Left cardiac atrium (tissue), 4 donors: ENCODE measurements at places on chromosomes 1 and 21.
A peak's percentile ranks its signal among the peaks of the same experiment; 100 is the strongest.

DNA sequence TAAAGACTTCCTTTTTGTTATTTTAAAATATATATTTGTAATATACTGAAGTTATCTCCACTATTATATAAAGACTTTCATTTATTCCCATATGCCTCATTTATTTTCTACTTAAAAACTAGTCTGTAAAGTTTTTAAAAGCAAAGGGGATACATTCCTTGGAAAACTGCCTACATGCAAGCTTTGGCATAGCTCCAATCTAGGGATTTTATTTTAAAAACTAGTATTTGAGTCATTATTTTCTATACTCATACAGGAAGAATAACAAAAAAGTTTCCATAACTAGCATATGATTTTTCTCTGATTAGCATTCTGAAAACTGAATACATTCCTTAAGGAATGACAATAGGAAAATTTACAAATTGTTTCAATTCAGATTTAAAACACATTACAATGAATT lies 88.9 kb downstream of the COL24A1 start:
- no peak for DNase-seq

DNA sequence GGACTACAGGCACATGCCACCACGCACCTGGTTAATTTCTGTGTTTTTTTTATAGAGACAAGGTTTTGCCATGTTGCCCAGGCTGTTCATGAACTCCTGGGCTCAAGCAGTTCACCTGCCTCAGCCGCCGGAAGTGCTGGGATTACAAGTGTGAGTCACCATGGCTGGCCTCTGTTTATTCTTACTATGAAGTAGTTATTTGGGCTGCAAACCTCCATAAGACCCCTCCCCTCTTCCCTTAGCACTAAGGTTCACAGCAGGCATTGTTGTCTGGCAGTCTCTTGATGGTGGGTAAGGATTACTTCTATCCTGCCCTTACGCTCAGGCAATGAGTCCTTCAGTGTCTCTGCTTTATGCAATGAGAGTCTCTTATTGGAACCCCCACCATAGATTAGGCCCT lies 51.8 kb downstream of the ANGPTL1 start:
- DNase-seq, result no peak

DNA sequence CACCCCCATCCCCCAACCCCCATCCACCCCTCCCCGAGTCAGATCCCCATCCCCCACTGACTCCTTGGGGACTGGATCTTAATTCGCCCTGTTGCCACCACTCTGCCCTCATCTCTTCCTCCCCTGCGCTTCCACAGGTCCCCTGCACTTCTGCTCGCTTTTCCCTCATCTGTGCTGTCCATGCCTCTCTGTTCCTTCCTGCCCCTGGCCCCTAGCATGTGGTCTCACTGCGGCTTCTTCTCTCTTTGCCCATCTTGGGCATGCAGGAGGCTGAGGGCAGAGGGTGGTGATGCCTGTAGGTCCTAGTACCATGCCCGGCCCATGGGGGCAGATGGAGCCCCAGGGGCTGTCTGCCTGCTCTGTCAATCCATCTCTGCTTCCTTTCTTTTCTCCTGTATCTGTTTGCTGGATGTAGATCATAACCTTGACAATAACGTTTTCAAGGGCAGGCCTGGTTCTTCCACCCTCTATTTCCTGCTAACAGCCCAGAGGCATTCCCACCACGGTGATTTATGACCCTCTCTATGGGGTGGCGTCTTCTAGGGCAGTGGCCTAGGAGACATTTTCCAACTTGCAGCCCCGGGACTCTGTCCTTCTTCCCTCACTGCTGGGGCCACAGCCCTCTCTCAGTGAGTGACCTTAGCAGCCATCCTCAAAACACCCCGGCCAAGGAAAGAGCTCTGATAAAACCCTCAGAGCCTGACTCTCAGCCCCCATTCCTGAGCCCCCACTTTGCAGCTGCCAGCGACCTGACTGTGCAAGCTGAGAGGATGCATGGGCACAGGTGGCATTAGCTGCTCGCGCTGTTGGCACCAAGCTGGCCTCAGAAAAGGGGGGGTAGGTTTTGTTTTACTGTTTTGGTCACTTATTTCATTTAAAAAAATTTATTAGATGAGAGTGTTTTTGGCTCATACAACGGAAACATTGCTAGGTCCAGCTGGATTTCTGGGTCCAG lies 33.9 kb downstream of the TMEM51 start:
- DNase-seq, result no peak

GRCh38 chr21:41399246-41399800 lies 26.7 kb upstream of the MX1 start:
- DNase-seq, result no peak

DNA sequence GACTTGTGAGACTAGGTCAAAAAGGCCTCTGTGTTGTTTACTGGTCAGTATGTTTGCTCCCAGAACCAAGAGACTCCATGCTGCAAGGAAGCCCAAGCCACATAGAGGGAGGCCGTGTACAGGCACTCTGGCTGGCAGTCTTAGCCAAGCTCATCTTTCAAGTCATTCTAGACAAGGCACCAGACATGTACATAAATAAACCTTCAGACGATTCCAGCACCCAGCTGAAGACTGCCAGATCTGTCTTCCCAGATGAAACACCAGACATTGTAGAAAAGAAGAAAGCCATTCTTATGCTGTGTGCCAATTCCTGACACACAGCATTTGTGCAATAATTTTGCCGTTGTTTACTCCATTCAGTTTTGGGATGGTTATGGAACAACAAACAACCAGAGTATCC lies 595.5 kb downstream of the KIF26B start:
- DNase-seq, result no peak

GRCh38 chr1:62457955-62458354 lies 21.1 kb downstream of the USP1 start:
- no peak for DNase-seq

DNA sequence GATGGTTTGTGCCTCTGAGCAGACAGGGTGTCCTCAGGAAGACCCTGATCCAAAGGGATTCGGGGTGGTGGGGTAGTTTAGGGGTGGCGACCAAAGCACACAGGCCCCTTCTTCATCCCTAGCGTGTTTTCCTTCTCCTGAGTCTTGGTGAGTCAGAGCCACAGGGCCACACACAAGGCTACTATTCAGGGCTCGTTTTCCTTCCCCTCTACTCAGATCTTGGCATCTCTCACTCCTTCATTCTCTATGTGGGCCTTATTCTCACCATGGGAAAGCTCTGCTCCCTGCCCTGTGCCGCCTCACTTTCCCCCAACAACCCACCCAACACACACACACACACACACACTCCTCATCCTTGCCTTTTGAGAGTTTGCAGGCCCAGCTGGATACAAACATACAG lies 43.6 kb upstream of the WNT2B start:
- DNase-seq, result no peak

DNA sequence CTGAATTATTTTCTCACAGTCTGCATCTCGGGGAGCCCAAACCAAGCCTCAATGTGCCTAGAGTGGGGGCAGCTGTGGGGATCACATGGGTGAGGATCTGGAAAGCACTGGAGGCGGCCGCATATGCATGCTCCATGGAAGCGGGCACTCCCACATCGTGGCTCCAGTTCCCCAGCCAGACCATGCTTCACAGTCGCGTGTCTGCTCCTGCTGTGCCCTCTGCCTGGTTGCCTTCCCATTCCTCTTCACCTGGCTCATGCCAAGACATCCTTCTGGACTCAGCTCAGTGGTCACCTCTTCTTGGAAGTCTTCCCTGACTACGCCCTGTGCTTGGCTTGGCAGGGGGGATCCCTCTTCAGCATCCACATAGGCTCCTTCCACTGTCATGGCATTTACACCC lies 32.8 kb downstream of the IGSF21 start:
- no peak for DNase-seq

GRCh38 chr1:29304025-29304684 lies 67.8 kb downstream of the PTPRU start:
- DNase-seq, result no peak

GRCh38 chr1:192969091-192969490 lies 90.1 kb downstream of the UCHL5 start:
- DNase-seq, result no peak

DNA sequence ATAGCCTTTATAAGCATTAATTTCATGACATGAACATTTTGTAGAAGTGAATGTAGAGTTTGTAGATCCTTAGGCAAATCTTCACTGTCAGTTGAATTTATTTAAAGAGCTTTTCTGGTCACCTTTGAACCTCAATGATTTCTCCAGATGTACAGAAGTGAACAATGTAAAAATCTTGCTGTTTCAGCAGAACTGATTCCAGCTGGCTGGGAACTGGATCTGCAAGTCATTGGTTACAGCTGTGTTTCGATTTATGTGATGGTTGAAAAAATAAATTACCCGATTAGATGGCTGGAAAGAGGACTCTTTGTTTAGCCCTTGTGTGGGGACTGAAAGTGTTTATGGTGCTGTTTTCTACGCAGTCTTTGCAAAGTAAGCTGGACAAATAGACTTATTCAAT lies 849.8 kb downstream of the USP25 start:
- no peak for DNase-seq

GRCh38 chr1:19412654-19413053 lies 72.7 kb downstream of the CAPZB start:
- DNase-seq, result no peak

- DNase-seq, result peak; percentile 21
Observed at GRCh38 chr1:901108-901859, 22.4 kb upstream of the SAMD11 start.

DNA sequence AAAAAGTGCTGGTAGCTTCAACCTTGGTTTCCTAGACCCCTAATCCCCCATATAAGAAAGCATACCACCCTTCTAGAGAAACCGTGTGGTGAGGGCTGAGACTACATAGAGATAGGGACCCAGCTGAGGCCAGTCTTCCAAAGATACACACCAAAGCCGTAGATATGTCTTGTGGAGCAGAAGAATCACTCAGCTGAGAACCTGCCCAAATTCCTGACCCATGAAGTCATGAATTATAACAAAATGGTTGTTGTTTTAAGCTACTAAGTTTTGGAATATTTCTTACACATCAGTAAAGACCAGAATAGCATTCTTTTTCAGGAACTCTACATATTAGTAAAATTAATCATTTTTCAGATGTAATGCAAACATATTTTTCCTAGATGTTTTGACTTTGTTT lies 3.3 kb upstream of the SNRPE start:
- DNase-seq, result no peak

GRCh38 chr21:25234857-25235801 lies 372.2 kb downstream of the MRPL39 start:
- no peak for DNase-seq

DNA sequence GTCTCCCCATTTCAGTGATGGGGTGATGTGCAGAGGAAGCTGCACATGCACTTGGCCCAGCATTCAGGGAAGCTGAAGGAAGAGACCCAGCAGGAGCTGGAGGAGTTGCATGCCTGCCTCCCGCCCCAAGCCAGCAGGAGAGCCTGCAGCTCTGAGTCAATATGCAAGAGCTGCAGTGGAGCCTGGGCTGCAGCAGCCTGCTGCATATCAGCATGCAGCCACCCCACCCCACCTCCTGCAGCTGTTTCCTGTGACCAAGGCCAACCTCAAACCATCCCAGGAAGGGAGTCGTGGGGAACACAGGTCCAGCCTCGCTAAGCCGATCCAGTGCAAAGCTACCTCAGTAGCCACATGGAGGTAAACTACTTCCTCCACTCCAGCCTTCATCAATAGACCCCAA lies 18.9 kb downstream of the AGT start:
- no peak for DNase-seq

GRCh38 chr1:229848752-229849677 lies 218.0 kb upstream of the GALNT2 start:
- DNase-seq, result no peak

DNA sequence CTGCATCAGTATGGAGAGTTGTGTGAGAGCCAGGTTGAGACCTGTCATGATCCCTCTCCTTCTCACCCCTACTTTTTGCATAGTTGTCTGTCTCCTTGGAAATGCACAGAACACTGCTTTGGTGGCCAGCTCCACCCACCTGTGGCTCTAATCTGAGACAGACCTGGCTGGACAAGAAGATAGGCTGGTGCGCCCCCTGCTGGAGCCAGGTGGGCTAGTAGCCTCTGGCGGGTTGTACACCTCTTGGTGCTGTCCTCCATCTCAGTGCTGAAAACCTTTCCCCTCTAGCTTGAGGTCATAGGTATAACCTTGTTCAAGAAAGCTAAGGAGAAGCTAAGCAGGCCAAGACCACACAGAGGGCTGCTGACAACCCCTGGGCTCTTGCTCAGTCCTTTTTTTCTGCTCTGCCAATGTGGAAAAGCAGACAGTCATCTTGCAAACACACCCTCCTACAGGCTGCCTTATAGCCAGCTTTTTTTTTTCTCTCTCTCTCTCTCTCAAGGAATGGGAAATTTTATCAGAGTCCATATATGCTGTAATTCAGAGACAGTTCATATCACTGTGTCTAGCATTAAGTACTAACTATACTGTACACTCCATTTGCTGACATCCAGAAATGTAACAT lies 58.8 kb upstream of the SPATA6 start:
- no peak for DNase-seq

GRCh38 chr1:233364695-233365539 lies 37.4 kb downstream of the MAP3K21 start:
- DNase-seq, result no peak

- peak; percentile 83 for DNase-seq
Observed at GRCh38 chr1:226677027-226678020, 61.8 kb downstream of the ITPKB start.

DNA sequence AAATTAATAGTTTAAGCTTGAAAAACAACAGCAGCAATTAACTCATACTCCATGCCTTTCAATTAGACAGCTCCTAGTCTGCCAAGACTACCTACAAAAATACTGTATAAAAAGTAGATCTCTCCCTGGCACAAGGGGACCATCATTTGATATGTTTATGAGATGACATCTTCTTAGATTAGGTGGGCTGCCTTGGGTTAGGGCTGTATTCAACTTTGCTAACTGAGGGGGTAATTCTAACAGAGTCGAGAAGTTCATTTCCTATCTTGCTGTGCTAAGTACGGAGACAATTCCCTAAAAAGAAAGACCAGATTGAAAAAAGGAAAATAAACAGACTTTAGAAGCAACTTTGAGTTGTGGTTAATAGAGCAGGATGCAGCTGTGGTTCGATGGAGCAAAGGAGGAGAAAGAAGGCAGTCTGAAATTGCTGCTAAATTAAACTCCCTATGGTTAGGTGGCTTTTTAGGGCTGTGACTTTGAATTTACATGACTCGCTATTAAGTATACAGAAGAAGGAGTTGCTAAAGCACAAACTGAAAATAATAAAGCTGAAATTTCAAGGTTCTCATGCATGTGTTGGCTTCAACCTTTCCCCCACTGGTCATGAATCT lies 75.4 kb downstream of the CDC7 start:
- DNase-seq, result no peak

DNA sequence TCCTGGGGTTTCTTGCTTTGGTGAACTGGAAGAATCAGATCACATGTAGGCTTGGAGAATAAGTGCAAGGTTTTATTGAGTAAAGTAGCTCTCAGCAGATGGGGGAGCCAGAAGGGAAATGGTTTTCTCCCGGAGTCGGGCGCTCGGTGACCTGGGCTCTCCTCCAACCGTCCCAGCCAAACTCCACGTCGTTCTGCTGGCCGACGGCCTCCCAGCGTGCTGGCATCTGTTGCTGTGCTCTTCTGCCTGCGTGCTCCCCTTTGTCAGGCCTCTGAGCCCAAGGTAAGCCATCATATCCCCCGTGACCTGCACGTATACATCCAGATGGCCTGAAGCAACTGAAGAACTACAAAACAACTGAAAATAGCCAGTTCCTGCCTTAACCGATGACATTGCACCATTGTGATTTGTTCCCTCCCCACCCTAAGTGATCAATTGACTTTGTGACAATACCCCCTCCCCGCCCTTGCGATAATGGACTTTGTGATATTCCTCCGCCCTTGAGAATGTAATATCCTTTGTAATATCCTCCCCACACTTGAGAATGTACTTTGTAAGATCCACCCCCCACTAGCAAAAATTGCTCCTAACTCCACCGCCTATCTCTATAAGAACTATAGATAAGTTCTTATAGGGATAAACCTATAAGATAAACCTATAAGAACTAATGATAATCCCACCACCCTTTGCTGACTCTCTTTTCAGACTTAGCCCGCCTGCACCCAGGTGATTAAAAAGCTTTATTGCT lies 88.3 kb downstream of the SMYD3 start:
- no peak for DNase-seq
